ENCODE measurements at places on chromosomes 1 and 21. TPM values are rescaled to one million over a fixed set of nuclear protein-coding genes. Genes with fewer than 3 reads are reported as not detected.

The FCGR1A gene
- total RNA-seq: 1.9 TPM

DNA sequence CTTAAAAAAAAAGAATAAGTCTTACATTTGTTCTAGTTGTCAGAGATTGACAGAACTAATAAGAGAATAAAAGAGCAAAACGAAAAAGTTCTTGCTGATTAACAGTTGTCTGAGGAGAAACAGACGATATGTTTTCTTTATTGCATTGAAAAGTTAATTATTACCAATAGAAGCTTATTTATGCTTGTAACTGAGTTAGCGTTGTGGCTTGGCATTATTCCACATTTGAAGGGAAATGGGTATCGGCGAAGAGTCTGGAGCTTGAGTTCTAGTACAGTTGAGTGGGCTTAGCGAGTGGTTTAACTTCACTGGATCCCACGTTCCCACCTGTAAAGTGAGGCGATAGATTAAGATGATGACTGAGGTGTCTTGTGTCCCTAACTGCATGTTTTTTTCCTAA, 109.0 kb downstream of the SDCCAG8 start:
- DNase-seq: no peak
- H3K4me1 ChIP-seq: no peaks in the 10 kb centered on the region
- no peaks in the 10 kb centered on the region for H3K27me3 ChIP-seq
- H3K27ac ChIP-seq: no peak overlapping the region

The RGSL1 gene
- not detected for total RNA-seq

DNA sequence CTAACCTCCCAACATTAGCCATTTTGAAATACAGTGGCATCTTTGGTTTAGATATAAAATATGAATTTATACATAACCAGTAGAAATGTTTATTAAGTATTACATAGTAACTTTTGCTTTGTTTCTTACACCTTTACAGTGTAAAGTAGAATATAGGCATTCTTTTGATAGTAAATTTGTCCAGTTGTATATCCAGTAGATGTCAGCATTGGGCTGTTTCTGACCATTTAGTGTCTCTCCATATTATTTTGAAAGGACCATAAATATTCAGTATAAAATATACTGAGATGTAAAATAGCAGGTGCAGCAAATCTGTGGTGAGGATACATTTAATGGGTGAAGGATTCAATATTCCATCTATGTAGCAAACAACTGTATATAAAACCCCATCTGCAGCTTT, 115.8 kb upstream of the ZRANB2 start:
- no peak overlapping the region for H3K27ac ChIP-seq
- no peaks in the 10 kb centered on the region for H3K27me3 ChIP-seq
- no peaks in the 10 kb centered on the region for H3K36me3 ChIP-seq
- DNase-seq: no peak

GRCh38 chr1:109946511-109946910, 35.9 kb downstream of the CSF1 start:
- peaks cover 8% of the 10 kb centered on the region for H3K4me1 ChIP-seq
- no peaks in the 10 kb centered on the region for H3K27me3 ChIP-seq
- no peak overlapping the region for H3K27ac ChIP-seq
- DNase-seq: no peak

DNA sequence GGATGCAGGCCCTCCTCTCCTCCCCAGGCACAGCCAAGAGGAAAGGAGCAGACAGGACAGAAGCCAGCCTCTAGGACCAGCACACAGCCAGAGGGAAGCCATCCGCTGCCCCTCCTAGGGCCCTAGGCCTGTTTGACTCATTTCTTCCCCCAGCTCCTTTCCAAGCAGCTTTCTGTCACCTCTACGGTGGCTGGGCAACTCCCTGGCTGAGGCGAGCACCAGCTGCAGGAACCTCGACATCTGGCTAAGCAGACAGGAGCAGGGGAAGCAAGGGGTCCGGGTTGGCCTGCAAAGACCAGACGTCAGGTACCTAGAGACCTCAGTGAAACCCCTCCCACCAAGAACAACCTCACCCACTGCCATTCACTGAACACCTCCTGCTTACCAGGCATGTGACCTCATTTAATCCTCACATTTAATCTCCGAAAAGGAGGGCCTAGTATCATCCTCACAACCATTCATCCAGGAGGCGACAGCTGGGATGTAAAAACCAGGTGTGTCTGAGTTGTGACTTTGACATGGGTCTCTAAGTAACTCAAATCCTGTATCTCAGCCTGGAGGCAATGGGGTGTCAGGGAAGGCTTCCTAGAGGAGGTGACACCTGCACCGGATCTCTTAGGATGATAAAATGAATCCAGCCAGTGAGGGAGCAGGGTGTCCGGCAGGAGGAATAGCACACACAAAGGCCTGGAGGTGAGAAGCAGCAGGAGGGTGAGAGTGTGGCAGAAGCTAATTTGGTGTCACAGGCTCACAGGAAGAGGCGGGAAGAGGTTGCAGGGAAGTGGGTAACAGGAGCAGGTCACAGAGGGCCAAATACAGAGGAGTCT, 5.9 kb downstream of the LRP8 start:
- H3K4me3 ChIP-seq: no peak overlapping the region
- peaks cover 22% of the 10 kb centered on the region for H3K4me1 ChIP-seq
- no peaks in the 10 kb centered on the region for H3K36me3 ChIP-seq
- H3K27me3 ChIP-seq: no peaks in the 10 kb centered on the region

- no peaks in the 10 kb centered on the region for H3K27me3 ChIP-seq
- no peak overlapping the region for H3K27ac ChIP-seq
- H3K36me3 ChIP-seq: no peaks in the 10 kb centered on the region
These were observed 53.1 kb upstream of the CD5L start for GRCh38 chr1:157894613-157895165.

GRCh38 chr1:56773341-56774066, 45.7 kb downstream of the FYB2 start:
- no peaks in the 10 kb centered on the region for H3K27me3 ChIP-seq
- no peak overlapping the region for H3K27ac ChIP-seq
- H3K4me3 ChIP-seq: no peak overlapping the region
- DNase-seq: no peak
- no peaks in the 10 kb centered on the region for H3K4me1 ChIP-seq

The OR2T2 gene
- total RNA-seq: not detected
